ENCODE measurements at places on chromosomes 7 and 10.

DNA sequence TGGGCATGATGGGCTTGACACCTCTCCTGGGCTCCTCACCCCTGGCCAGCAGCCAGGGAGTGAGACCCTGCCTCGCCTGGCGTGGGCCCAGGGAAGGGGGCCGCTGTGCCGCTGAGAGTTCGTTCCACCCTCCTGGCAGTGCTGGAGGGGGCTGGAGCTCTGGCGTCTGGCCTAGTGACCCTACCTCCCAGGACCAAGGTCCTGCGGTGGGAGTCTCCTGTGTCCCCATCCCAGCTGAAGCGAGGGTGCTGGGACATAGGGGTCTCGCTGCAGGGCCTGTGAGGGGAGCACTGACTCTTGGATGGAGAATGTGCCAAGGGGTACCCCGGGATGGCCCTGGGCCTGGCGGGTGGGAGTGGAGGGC is 1.2 kb downstream of the GTF2IRD1 start:
- DNase-seq = no peak

- no peak for DNase-seq
Observed at GRCh38 chr10:68239596-68240150, 7.8 kb upstream of the ATOH7 start.

- no peak for DNase-seq
Observed at GRCh38 chr10:17010363-17011145, 119.1 kb downstream of the CUBN start.

GRCh38 chr7:131341690-131342089 is 14.0 kb downstream of the MKLN1 start:
- no peak for DNase-seq
